ENCODE measurements at places on chromosomes 13 and 19.

DNA sequence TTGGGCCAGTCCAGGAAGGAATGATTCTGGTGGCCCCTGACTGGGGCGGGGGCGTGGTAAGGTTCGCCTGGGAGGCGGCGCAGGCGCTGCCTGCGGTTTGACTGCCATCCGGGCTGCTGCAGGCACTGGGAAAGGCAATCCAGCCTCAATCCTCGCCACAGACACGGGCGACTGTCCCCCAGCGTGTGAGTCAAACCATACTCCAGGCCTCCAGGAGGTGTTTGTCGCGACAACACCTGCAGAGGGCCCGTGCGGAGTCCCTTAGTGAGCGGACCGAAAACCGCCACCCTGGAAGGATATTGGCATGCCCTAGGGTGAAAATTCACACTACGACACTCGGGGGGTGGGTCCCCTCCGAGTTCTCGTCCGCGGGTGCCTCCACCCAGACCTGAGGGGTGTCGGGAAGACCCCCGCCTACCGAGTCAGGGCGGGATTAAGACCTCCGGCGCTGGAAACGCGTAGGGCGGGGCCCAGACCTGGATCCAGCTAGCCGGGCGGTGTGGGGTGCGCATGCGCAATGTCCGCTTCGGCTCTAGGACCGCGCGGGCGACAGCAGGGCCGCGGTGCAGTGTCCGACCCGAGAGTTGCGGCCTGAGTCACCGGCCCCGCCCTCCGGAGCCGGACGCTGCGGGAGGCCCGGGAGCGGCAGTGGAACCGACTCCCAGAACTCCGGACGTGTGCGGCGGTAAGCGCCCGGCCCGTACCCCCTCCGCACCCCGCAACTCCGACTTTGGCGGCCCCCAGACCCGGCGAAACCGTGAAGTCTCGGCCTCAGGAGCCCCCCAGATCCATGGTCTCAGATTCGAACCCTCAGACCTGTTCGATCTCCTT, at the start of gene CAPNS1:
TSS of gene CAPNS1 (plus strand) at position 594 of the 831 bp plus-strand sequence. CDS start 946 bp downstream, outside the sequence.
- DNase-seq, result peak; percentile 95

- DNase-seq, result no peak
These were observed 53.8 kb upstream of the RCBTB2 start for GRCh38 chr13:48586591-48587103.

- DNase-seq, result no peak
These were observed 402.4 kb downstream of the EFNB2 start for GRCh38 chr13:106133025-106133424.

GRCh38 chr13:102555914-102556553, 40.8 kb upstream of the TPP2 start:
- peak; percentile 62 for DNase-seq

DNA sequence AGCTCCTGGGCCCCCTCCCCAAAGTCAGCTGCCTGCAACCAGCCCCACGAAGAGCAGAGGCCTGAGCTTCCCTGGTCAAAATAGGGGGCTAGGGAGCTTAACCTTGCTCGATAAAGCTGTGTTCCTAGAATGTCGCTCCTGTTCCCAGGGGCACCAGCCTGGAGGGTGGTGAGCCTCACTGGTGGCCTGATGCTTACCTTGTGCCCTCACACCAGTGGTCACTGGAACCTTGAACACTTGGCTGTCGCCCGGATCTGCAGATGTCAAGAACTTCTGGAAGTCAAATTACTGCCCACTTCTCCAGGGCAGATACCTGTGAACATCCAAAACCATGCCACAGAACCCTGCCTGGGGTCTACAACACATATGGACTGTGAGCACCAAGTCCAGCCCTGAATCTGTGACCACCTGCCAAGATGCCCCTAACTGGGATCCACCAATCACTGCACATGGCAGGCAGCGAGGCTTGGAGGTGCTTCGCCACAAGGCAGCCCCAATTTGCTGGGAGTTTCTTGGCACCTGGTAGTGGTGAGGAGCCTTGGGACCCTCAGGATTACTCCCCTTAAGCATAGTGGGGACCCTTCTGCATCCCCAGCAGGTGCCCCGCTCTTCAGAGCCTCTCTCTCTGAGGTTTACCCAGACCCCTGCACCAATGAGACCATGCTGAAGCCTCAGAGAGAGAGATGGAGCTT, 4.7 kb upstream of the CEACAM5 start:
- no peak for DNase-seq

GRCh38 chr19:47005873-47006272, 13.8 kb upstream of the NPAS1 start:
- no peak for DNase-seq

- DNase-seq, result no peak
These were observed 754 bp upstream of the SIX5 start for GRCh38 chr19:45769821-45770191.

DNA sequence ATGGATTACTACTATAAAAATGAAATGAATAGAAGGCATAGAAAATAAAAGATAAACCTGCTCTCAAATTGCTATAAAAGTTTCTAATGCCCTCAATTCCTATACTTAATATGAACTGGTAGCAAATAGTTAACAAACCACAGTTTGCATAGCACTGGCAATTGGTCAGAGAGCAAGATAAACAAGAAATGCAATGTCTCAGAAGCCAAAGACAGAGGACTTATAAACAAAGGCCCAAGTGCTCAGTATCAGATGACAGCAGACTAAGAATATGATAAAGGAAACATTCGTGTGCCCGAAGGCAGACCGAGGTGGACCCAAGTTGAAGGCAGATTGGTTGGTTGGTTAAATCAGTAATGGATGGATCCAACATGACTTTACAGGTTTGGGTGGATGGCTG, 50.6 kb downstream of the IPO5 start:
- DNase-seq, result no peak

DNA sequence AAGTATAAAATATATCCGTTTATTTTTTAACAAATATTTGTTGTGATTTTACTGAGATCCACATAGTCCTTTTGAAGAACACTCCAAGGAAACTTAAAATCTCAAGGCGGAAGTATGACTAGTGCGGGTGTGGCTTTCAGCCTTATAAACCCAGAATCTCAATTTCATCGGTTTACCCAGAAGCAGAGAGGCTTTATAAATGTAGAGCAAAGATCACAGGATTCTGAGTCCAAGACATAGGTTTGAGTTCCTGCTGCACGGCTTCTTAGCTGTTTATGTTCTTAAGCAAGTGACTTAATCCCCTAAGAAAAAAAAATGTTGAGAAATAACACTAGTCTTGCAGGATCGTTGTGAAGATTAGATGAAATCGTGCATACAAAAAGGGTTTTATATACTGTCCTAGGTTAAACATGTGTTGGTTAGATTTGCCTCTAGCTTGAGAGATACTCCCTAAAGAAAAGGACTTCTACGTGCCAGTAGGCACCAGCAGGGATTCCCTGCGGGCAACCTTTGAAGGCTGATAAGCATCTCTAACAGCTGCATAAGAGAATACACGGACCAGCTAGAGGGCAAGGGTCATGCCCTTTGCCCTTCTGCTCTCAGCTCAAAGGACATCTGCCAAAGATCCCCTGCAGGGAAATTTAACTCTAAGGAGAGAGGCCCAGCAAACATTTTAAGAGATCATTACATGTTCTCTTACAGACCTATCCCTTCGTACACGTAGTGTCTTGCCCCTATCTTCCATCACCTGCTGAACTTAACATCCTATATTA, 130.4 kb upstream of the MIR17HG start:
- DNase-seq, result peak; percentile 22

- DNase-seq, result no peak
These were observed 20.4 kb upstream of the DCUN1D2 start for GRCh38 chr13:113510871-113511270.

DNA sequence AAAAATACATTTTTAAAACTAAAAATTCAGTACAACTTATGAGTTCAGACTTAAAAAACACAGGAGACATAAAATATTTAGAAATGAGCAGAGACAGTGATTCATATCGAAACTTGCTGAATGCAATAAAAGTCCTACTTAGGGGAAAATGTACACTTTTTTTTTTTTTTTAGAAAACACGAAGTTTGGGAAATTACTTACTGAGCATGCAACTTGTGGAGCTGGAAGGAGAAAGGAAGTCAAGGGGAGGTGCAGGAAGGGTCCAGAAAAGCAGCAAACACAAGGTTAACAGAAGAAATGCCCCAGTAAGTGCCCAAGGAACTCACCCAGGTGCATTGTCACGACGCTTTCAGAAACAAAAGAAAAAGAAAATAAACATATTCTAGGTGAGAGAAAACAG, 18.6 kb upstream of the LAIR1 start:
- no peak for DNase-seq

GRCh38 chr19:50882188-50882587, 8.9 kb downstream of the KLK2 start:
- no peak for DNase-seq

GRCh38 chr13:110294146-110294545, 12.8 kb downstream of the COL4A1 start:
- no peak for DNase-seq

- DNase-seq, result no peak
These were observed 107.8 kb downstream of the RXFP2 start for GRCh38 chr13:31846961-31847752.

DNA sequence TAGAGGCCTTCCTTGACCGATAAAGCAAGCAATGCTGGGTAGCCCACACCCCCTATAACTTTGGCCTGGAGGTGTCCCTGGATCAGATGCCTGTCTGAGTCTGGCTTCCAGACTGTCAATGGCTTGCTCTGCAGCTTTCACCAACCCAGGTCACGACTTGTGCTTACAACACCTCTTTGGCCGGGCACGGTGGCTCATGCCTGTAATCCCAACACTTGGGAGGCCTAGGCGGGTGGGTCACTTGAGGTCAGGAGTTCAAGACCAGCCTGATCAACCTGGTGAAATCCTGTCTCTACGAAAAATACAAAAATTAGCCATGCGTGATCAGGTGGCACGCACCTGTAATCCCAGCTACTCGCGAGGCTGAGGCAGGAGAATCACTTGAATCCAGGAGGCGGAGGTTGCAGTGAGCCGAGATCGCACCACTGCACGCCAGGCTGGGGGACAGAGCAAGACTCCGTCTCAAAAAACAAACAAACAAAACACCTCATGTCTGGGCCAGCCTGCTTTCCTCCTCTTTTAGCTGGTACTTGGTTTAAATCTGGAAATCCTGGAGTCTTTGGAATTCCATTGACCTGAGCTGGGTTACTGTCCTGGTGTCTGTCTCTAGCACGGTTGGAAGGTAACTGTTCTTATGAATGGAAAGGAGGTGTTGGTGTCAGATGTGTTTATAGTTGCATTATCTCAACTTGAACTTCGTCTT, 10.3 kb upstream of the GARRE1 start:
- DNase-seq, result no peak

GRCh38 chr19:8244442-8244841, 35.3 kb downstream of the CERS4 start:
- no peak for DNase-seq

GRCh38 chr13:30736461-30737320, 1.3 kb downstream of the ALOX5AP start:
- DNase-seq, result no peak

GRCh38 chr13:95485518-95486144, 66.9 kb upstream of the CLDN10 start:
- no peak for DNase-seq
